ENCODE measurements at places on chromosomes 11 and 22.

- DNase-seq, result no peak
Measured at GRCh38 chr22:47515384-47516125, 753.1 kb downstream of the TBC1D22A start.

GRCh38 chr11:43736502-43737200 lies 56.1 kb downstream of the HSD17B12 start:
- DNase-seq, result no peak

DNA sequence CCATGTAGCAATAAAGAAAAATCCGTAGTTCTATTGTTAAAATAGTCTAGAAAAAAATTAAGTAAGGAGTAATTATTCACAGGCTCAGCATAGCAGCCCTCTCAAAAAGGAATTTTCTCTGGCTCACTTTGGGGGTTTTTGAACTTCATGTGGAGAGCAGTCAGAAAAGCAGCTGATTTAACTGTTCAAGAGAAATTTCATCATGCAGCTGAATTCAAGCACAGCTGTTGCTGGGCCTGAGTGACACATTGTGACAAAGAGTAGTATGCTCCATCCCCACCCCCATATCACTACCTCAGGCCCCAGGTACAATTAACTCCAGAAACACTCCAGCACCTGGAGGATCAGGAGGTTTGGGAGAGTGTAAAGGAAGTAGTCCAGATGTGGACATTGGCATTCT lies 272.1 kb downstream of the FAM76B start:
- no peak for DNase-seq

DNA sequence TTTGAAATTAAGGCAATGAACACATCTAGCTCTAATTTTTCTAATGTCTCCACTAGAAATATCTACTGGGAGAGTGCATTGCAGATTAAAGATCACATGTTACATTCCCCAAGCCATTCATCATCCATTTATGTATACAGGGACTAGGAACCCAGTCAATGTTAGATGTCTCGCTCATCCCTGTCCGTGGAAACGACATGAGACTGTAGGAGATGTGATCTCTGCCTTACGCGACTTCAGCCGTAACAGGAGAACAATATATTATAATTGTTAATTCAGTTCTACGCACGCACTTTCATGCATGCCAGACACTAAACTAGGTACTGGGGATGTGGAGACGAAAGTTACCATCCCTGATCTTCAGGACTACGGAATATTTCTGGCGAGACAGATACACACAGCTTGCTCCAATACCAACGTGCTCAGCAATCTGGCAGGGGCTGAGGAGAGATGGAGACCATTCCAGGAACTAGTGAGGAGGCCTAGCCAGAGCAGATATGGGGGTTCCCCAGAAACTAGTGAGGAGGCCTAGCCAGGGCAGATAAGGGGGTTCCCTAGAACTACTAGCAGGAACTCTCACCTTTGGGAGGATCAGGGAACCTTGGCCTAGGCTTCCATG lies 706 bp downstream of the DCPS start:
- no peak for DNase-seq

- DNase-seq, result no peak
Measured at GRCh38 chr11:61621917-61622585, 41.2 kb upstream of the SYT7 start.

- DNase-seq, result no peak
Measured at GRCh38 chr11:117180020-117180419, 1.5 kb downstream of the SIDT2 start.

DNA sequence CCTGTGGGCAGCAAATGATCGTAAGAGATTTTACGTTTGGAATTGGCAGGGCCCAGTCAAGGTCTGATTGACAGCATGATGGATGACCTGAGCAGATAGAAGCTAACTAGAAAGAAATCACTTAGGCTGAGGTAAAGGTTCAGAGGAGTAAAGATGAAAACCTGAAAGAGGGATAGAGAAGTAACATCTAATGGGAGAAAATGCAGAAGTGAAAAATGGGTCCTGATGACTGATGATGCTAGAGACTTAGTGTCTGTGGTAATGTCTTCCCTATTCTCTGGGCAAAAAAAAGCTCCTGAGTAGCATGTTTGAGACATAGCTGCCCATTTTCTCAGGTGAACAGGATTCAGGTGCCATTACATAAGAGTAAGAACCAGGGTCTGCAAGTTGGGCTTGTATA lies 628.8 kb upstream of the ANO5 start:
- no peak for DNase-seq

DNA sequence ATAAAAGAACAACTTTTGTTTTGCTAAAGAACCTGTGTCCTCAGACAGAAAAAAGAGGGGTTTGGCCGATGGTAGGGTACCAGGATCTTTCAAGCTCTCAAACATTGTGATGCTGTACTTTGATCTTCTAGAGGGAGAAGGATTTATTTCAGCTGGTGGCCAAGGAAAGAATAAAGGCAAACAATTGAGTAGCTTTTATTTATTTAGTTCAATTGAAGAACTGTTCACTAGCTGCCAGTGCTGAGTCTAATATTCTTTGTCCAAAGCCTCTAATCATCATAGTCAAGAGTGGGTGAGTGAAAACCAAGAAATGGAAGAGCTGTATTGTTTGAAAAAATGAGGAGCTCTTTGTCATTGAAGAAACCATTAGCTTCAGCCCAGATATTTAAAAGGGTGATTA lies 138.4 kb downstream of the FAT3 start:
- no peak for DNase-seq
